Glomerular endothelial cell (primary cell): ENCODE measurements at places on chromosomes 2 and 18. TPM values are rescaled to one million over a fixed set of nuclear protein-coding genes. Genes with fewer than 3 reads are reported as not detected.
A peak's percentile ranks its signal among the peaks of the same experiment; 100 is the strongest.

- no peak for DNase-seq
These were observed 19.1 kb upstream of the KANSL1L start for GRCh38 chr2:210190345-210190744.

DNA sequence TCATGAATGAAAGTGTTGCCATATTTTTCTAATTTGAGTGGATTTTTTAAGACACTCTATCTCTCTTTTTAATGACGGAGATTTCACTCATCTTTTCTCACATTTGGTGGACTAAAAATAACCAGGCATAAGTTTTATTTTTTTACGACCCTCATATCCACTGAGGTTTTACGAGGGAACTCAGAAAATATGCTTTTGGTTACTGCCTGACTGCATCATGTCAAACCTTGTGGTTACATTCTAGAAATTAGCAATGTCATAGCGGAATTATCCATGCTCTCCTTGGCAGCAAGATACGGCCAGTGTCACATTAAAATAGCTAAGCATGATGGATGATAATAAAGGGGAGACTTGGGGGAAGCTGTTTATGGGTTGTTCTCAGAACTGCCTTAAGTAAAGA, 428.6 kb upstream of the FSHR start:
- DNase-seq = no peak

Gene PUS10
- 9.3 and 16.0 TPM in 2 replicates for total RNA-seq

- no peak for DNase-seq
These were observed 167.4 kb downstream of the THSD7B start for GRCh38 chr2:136932700-136933099.

DNA sequence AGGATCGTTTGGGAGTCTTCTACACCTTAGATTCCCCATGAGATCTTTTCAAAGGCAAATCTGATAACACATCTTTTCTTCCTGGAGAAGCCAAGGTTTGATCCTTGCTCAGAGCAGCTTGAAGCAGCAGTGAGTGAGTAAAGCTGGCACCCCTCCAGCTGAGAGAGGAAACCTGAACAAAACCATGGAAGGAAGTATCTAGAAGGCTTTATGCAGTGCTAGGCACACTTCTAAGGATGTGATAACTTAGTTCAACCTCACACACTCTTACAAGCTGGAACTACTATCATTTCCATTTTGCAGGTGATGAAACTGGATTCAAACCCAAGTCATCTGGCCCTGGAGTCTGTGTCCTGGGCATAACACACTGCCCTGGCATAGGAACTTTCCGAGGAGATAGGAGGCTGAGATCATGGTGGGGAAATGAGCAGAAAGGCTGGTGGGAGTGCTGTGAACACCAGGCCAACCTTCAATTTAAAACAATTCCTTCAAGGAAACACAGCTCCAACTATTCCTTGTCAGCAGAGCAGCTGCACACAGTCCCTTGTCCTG, 71.2 kb downstream of the CTAGE1 start:
- peak; percentile 91 for DNase-seq

DNA sequence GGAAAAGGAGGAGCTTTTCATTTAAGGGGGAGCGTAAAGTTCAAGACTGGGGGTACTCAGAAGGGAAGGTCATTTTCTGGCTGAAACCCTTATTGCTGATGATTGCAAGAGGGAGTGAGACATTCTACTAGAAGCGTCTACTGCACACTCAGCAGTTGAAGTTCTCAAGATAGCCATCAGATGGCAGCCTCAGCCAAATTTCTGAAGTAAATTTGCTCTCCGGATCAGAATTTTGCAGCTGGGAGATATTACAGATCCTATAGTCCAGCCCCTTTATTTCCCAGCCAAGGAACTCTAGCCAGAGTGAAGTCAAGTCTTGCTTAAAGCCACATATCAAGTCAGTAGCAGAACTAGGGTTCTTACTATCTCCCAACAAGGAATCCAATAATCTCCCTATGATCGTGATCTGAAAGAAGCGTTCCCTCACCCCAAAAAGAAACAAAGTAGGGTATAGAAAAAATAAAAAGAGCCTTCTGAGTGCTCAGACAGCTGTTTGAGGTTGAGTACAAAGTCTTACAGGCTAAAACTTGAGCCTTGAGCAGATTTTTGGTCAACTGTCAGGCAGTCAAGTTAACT, 24.0 kb downstream of the RAX start:
- DNase-seq = peak; percentile 31
